Diencephalon (tissue), 1 donor: ENCODE measurements at places on chromosomes 3 and 15. TPM values are rescaled to one million over a fixed set of nuclear protein-coding genes. Genes with fewer than 3 reads are reported as not detected.

The COL6A5 gene
- total RNA-seq = 0.69 TPM

The PTPRG gene
- total RNA-seq = 104 TPM

The ARHGAP11A gene
- total RNA-seq = 14.1 TPM

The PLOD2 gene
- 45.0 TPM for total RNA-seq

The TLR9 gene
- total RNA-seq = under 0.01 TPM

The INKA1 gene
- 5.1 TPM for total RNA-seq

The LSAMP gene
- total RNA-seq = 118 TPM

The UROC1 gene
- total RNA-seq = not detected

The GNAT1 gene
- not detected for total RNA-seq

The IL17RE gene
- 1.4 TPM for total RNA-seq

The SPATA12 gene
- not detected for total RNA-seq

The B2M gene
- total RNA-seq = 402 TPM

The FOXB1 gene
- total RNA-seq = 2.1 TPM

The PRSS50 gene
- not detected for total RNA-seq

The SLC28A1 gene
- total RNA-seq = 0.23 TPM

The IL17RD gene
- total RNA-seq = 27.7 TPM

The MOBP gene
- total RNA-seq = 0.92 TPM

The RAD51 gene
- 1.8 TPM for total RNA-seq

The VEPH1 gene
- 26.1 TPM for total RNA-seq
